ENCODE measurements at places on chromosomes 5 and 9.

GRCh38 chr9:88477300-88477751 lies 57.7 kb upstream of the NXNL2 start:
- DNase-seq, result no peak

DNA sequence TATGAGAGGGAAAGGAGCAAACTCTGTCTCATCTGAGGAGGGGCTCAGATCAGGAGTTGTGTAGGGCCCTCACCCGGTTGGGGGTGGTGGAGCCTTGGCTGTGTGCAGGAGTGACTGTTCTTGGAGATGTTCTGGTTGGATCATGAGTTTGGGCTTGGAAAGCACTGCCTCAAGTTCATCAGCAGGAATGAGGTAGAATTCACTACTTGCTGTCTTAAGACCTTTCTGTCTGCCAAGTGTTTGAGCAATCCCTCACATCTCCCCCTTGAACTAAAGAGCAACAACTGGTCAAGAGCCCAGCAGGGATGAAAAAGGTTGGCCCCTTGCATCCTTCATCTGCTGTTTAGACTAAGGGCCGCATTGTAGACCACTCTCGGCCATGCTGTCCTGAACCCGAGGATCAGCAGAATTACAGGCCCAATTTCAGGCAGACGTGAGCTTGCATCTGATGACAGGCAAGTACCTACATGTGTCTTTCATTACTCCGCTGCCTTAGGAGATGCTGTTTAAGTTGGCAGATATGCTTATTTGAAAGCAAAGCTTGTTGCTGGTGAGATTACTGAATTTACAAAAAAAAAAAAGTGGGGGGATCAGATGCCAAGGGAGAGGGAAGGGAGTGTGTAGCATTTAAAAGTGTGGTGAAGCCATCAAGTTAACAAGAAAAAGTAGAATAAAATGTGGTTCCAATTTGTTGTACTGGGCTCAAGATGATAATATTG lies 36.4 kb downstream of the PIK3R1 start:
- no peak for DNase-seq

DNA sequence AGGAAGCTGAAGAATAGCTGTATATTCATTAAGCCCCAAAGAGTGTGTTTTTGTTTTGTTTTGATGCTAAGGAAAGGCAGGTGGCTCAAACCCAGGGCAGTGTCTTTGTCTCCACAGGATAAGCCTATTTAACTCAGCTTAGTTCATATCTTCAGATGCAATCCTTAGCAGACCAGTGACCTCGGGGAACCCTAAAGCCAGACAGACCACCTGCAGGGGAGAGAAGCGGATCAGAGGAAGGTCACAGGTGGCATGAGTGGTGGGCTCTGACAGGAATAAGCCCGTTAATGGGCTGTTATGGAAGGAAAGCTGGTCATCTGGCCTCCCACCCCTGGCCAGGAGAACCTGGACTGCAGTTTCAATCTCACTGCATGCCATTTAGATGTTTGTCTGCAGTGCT lies 30.8 kb downstream of the TAS2R1 start:
- DNase-seq, result no peak

DNA sequence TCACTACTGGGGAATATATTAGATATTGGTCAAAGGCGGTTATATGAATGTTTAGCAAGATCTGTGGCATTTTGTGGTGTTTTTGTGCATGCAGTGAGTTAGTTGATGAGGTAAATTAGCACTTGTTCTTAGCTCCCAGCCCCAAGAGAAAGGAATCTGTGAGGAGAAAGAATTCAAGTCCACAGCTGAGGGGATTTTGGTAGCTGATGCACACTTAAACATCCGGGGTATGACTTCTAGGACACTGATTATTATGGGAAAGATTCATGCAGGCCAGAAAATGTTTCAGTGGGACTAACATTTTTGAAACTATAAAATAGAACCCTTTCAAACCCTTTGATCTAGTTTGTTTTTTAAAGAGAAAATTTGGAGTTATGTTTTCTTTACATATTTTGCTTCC lies 118.2 kb upstream of the RPS23 start:
- no peak for DNase-seq

- no peak for DNase-seq
Observed at GRCh38 chr5:138095100-138095907, 11.5 kb downstream of the WNT8A start.

DNA sequence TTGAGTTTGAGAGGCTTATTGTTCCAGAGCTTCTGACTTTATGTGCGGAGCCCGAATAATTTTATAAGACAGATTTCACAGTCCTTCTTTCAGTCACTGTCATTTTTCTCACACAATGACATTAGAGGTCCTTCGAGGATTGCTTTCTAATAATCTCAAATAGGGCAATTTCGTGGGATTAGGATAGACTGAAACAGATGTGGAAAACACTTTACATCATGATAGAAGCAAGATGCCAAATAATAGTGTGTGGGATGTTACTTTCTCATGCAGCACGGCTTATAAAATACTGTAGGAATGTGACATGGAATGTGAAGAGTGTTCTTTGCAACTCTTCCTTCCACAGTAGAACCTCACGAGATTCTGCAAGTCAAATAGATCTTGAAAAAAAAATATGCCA lies 451.3 kb downstream of the SEMA5A start:
- DNase-seq, result no peak

DNA sequence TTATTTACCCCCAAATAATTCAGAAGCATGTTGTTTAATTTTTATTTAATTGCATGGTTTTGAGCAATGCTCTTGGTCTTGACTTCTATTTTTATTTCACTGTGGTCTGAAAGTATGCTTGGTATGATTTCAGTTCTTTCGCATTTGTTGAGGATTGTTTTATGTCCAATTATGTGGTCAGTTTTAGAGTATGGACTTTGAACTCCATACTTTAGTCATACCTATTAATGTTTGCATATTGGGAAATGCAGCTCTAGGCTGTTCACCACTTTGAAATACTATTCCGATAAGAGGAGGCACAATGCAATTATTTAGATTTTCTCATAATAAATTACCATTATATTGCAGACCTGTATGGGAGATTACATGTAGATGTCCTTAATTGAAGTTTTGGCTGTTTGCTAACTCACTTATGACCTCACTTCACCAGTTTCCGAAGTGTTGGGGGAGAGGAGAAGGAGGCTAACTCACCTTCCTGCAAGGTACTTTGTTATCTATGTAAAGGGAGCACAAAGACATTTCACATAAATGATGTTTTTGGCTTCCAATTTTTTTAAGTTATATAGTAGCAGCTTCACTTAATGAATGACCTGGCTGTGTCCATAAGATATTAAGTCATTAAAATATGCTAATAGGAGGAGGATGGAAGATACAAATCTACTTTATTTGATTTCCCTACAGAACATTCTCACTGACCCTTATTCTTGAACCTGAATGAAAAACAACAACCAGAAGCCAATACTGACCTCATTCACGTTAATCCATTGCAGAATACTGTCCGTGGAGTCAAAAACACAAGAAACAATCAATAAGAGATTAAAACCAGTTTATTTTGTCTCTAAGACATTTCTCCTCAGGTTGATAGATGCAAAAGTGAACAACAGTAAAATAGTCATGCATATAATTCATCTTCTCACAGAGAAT lies 970.3 kb upstream of the ARRDC3 start:
- DNase-seq, result no peak

DNA sequence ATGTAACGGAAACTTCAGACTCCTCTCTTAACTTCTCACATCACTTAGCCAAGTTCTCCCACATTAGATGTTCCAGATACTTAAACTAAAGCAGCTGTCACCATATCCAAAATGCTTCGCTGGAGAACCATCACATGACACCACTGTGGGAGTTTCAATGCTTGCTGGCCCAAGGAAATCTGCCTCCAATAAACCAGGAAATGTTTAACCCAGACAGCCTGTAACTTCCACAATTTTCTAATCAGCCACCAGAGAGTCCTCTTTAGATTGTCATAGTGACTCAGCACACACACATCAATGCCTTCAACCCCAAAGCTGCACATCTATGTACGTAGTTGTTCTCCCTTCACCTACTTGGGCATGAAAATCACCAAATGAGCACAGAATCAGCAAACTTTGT lies 118.7 kb downstream of the LPAR1 start:
- DNase-seq, result no peak

- no peak for DNase-seq
Observed at GRCh38 chr9:23824830-23825591, 1.0 kb downstream of the ELAVL2 start.

GRCh38 chr5:177370488-177371119 lies 12.9 kb downstream of the RGS14 start:
- peak; percentile 54 for DNase-seq

DNA sequence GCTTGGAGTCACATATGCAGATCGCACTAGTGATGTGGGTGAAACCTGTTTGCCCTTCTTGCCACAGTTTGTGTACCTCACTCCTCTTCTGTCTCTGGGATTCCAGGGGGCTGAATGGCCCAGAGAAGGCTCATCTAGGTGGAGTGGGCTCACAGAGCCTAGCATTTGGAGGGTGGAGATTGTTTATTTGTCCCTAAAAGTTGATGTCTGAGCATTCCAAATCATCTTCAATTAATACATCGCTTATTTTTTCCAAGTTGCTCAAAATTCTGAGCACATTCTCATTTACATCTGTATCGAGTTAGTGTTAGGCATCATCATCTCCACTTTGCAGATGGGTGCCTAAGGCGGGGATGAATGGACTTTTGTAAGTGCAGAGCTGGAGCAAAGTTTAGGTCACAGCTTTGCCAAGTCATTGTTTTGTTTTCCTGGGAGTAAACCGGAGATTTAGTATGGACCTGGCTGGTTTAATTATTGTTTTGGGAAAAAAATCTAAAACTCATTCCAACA lies 2.0 kb downstream of the ABL1 start:
- DNase-seq, result no peak

GRCh38 chr5:142278627-142279026 lies 46.2 kb downstream of the SPRY4 start:
- DNase-seq, result no peak

- DNase-seq, result no peak
Observed at GRCh38 chr5:168318240-168318639, 26.8 kb downstream of the WWC1 start.

GRCh38 chr9:18330401-18331309 lies 143.3 kb upstream of the ADAMTSL1 start:
- no peak for DNase-seq

GRCh38 chr5:143360755-143361154 lies 42.7 kb downstream of the NR3C1 start:
- no peak for DNase-seq

GRCh38 chr5:106964132-106964531 lies 706.6 kb downstream of the EFNA5 start:
- no peak for DNase-seq

DNA sequence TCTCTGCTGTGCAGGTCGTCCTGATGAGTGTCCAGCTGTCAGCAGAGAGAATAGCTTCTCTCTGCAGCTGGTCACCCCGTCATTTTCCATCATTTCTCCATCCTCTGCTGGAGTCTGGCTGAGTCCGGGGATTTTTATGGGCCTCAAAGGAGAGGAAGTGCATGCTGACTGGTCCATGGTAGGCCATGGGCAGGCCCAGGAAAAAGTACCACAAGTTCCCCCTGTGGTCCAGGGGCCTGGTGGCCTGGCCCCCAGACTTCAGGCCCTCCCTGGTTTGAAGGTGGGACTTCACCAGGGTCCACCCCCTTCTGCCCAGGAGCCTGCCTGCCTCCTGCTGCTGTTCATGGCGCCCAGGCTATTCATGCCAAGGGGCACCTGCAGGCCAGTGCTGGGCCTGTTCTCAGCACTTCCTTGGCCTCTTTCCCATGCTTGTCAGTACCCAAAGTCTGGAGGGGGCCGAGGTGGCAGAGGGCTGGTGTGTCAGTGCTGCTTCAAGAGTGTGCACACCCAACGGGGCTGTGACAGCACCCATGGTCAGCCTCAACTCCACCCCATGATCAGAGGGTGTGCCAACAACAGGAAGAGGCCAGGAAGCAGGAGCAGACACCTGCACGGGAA lies 7.3 kb upstream of the MTMR12 start:
- DNase-seq, result no peak

DNA sequence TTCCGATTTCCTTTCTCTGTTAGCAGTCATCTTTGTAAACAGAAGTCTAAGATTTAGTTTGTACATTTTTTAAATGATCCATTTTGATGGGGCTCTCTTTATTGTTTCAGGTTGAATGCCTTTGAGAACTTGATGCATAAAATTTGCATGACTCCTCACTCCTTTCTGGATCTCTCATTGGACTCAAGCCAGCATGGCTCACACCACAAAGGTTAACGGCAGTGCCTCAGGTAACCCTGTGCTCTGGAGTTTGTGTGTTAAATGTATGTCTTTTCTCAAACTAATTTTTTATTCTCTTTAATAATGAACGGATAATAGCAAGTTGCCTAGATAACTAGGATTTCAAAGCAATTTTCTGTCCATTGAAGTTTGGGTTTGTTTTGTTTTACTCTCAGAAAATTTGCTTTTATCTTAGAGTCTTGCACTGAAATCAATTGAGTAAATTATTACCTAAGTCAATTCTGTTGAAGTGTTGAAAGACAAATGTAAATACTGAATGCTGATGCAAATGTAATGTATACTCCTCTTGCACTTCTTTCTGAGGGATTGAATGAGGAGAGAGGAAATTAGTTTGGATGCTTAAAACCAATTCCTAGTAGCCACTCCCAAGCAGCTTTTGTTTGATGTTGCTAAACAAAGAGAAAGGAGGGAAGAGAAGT lies 164.6 kb upstream of the DMRT1 start:
- no peak for DNase-seq

- no peak for DNase-seq
Observed at GRCh38 chr5:75632321-75632720, 21.1 kb downstream of the ANKDD1B start.

DNA sequence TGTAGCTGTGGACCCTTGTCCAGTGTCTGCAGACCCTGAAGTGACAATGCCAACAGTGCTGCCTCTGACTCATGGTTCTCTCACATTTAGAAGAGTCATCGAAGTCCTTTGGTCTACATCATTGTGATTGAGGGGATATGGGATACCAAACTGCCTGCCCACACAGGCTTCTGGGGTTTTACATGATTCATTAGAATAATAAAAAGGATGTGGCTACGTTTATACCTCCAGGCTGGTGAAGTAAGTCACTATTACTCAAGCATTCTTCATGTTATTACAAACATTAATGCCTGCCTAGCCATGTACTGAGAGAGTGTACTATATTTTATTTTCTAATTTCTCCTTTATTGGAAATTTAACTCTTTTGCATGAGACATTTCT lies 365.7 kb downstream of the SPATA31D1 start:
- no peak for DNase-seq

DNA sequence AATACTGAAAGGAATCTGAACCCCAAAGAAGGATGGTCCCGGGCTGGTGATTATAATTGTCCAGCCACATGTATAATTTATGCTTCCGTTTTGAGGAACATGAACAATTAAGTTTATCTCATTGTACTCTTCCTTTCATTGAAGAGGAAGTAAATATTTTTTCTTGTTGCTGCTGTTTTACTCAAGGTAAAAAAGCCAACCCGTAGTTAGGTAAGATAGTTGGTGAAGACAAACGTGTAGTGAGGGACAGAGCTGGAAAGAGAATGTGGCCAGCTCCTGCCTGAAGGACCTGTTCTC lies 5.1 kb downstream of the RCL1 start:
- no peak for DNase-seq

GRCh38 chr9:111711548-111711947 lies 50.1 kb downstream of the GNG10 start:
- DNase-seq, result no peak

DNA sequence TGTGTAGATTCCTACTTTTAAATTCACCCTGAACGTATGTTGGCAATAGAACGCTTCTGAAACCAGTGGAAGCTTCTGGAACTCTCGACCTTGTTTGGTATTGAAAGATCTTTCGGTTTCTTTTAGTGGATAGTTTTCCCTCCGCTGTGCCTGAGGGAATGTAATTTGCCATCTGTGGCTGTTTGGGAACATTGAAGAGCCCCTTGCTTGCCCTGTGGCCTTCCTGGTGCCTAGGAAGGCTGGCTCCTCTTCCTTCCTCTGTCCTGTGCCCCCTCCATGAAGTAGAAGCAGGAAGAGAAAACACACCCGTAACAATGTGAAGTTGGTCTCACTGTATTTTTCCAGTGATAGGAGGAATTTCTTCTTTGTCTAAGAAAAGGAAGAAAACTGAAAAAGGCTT lies 274.3 kb downstream of the AOPEP start:
- no peak for DNase-seq

All from stimulated activated CD4-positive, alpha-beta T cell treated with anti-CD3 and anti-CD28 coated beads, Interleukin-12 subunit alpha, Interleukin-12 subunit beta, amount 100 ng/mL, for 24 hours (primary cell).